CD4-positive, alpha-beta T cell treated with Interleukin-12 subunit alpha and Interleukin-12 subunit beta, for 1 hour (primary cell): ENCODE measurements at places on chromosomes 4 and X.

DNA sequence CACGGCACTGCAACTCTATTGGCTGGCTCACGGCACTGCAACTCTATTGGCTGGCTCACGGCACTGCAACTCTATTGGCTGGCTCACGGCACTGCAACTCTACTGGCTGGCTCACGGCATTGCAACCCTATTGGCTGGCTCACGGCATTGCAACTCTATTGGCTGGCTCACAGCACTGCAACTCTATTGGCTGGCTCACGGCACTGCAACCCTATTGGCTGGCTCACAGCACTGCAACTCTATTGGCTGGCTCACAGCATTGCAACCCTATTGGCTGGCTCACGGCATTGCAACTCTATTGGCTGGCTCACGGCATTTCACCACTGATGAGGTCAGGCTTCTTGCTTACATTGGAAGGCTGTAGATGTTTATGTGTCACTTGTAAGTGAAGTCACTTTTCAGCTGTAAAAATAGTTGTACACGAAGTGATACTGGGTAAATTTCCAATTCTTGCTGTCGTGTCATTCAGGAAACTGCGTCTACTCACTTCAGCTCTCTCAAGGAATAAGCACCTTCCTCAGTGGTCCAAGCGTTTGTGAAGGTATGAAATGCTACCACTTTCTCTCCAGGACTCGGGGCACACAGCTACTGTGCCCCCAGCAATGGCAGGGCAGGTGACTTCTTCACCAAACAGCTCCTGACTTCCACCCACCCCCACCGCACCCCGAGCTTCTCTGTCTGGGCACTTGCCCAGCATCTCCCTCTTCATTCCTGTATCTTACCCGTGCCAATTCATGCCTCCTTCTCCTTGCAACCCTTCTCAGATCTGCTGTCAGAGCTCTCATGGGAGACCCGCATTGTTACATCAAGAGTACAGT lies 141.3 kb downstream of the AFAP1 start:
- DNase-seq = no peak

DNA sequence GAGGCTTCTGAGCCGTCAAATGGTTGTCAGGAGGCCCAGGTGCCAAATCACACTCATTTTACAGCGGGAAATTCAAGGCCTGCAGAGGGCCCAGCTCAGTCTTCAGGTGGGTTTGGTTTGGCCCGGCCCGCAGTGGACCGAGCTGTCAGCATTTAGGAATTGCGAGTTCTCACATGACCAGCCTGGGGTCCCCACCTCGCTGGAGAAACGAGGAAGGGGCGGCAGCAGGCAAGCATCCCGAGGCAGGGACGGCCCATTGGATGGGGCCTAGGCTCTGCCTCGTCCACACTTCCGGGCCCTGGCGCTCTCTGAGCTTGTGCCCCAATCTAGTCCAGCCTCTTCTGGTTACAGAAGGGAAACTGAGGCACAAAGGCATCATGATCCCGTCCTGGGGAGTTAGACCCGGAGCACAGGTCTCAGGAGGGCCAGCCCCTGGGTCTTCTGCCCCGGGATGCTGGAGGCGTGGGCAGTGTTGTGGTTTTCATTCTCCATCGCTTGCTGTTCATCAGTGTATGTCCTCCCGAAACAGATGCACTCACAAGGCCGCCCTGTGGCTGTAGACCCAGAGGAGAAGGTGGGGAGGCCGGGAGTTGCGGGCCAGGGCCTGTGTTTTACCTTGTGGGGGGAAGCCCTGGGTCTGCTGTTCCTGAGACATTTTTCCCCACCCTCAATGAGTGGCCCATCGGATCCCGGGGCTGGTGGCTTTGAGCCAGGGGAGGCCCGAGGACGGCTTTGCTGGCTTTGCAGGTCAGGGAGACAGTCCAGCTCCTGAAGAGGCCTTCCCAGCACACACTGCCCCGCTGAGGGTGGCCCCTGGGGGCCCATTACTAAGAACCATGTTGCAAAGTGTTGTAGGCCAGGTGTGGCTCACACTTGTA lies 8.9 kb downstream of the PSAPL1 start:
- no peak for DNase-seq

- DNase-seq = no peak
Measured at GRCh38 chr4:5747738-5748375, 36.9 kb downstream of the EVC start.

DNA sequence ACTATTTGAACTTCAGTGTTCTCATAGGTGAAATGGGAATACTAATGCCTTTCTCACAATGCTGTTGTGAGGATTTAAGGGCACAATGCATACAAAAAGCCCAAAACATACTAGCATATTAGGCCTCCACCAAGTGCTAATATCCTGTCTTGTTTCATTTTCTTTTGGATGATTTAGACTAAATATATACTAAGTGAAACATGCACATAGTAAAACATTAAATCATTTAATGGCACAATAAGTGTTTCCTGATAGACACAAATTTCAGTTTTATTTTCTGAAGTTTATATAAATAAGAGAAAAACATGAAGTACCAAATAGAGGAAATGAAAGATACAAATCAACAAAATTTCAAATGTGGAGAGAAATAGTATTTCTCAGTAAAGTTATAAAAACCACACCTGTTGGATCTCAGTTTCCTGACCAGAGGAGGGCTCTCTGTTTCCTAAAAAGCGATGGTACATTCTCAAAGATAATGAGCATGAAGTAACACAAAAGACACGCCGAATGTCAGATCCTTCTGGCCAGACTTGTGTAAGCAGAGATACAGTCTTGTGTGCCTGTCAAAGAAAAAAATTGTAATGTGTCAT lies 25.1 kb downstream of the DDX60 start:
- DNase-seq = no peak

GRCh38 chrX:112991801-112992200 lies 151.2 kb upstream of the AMOT start:
- DNase-seq = no peak

DNA sequence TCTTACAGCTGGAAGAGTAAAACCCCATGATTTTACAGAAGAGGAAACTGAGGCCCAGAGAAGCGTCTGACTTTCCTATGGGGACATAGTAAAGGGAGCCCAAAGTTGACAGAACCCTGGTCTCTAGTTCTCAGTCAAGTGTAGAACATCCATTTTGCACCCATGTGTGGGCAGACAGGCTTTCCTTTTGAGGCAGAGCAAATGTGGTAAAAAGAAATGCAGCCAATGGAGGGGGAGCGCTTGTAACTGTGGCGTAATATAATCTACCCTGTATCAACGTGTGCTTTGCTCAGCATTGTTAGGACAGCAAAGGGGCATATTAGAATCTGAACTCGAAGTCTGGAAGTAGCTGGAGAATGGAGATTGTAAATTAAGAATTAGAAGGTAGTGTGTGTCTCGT lies 8.8 kb downstream of the MAMLD1 start:
- DNase-seq = no peak

GRCh38 chr4:83012200-83012686 lies 1.6 kb upstream of the LIN54 start:
- DNase-seq = no peak

DNA sequence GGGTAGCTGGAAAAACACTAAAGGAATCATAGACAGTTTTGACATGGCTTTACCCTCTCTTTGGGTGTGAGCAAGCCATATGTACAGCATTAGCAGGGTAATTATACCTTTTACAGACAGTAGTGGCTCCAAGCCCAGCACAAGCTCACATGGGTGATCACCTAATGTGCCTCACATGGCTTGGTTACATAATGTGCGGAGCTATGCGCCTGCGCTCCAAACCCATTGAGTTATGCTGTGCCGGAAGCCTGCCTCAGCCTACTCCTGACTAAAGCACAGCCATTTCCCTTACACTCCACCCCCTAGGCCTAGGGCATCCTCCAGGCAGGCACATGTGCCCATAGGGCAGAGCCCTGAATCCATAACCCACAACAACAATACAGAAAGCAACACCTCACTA lies 6.5 kb upstream of the TSPAN5 start:
- DNase-seq = no peak

- no peak for DNase-seq
Measured at GRCh38 chrX:71454222-71454621, 78.7 kb upstream of the OGT start.

DNA sequence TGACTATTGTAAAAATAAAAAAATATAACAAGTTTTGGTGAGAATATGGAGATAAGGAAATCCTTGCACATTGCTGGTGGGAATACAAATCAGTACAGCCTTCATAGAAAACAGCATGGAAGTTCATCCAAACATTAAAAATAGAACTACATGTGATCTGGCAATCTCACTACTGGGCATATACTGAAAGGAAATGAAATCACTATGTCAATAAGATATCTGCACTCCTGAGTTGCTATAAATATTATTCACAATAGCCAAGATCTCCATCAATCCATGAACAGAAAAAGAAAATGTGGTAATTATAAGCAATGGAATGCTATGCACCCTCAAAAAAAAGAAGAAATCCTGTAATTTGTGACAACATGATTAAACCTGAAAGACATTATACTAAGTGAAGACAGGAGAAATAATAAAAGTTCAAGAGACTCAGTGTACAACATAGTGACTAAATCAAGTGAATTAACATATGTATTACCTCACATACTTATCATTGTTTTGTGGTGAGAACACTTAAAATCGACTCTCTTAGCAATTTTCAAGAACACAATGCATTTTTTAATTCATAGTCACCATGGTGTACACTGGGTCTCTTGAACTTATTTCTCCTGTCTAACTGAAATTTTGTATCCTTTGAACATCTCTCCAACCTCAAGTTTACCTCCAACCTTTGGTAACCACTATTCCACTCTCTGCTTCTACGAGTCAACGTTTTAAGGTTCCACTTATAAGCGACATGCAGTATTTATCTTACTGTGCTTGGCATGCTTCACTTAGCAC lies 1703.7 kb upstream of the AGA start:
- DNase-seq = no peak

DNA sequence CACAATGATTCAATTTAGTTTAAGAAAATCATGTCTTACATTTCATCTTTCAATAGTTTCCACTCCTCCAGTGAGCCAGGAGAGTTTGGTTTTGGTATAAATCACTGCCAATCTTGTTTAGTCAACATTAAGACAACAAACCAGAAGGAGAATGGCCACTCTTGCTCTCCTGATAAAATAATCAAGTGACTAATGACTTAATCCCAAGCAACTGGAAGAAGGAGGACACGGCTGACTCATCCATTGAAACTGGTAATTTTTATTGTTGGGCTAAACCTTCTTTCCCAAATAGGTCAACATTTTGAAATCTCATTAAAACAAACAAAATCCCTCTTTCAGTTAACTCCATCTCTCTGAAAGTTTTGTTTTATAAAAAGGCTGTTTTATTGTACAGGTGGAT lies 230.2 kb downstream of the CLCN4 start:
- no peak for DNase-seq

DNA sequence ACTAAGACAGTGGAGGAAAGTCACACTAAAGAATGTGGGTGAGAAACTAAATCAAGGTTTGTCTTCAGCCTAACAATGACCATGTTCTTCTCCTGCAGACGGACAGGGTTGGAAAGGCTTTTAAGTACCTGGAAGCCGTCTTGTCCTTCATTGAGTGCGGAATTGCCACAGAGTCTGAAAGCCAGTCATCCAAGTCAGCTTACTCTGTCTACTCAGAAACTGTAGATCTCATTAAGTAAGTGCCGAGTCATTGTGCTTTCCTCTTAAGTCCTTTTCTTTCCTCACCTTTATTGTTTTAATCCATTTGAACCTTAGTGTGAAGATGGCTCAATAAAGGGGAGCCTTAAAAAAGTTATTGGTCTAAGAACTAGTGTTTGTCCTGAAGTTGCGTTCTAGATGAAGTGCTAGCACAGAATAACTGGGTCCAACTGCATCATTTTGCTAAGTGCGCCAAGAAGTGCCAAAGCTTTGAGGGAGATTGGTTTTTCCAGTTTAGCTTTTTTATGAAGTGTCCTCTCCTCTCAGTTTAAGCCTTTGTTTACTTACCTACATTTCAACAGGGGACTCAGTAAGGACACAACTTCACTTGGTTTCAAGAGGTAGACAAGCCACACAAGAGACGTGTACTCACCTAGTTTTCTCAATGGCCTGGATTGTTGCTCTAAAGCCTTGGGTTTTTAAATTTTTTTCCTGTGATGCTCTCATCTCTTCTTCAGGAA lies 89.3 kb downstream of the KLHL8 start:
- DNase-seq = no peak

- no peak for DNase-seq
Measured at GRCh38 chr4:36168127-36168878, 76.0 kb downstream of the ARAP2 start.

DNA sequence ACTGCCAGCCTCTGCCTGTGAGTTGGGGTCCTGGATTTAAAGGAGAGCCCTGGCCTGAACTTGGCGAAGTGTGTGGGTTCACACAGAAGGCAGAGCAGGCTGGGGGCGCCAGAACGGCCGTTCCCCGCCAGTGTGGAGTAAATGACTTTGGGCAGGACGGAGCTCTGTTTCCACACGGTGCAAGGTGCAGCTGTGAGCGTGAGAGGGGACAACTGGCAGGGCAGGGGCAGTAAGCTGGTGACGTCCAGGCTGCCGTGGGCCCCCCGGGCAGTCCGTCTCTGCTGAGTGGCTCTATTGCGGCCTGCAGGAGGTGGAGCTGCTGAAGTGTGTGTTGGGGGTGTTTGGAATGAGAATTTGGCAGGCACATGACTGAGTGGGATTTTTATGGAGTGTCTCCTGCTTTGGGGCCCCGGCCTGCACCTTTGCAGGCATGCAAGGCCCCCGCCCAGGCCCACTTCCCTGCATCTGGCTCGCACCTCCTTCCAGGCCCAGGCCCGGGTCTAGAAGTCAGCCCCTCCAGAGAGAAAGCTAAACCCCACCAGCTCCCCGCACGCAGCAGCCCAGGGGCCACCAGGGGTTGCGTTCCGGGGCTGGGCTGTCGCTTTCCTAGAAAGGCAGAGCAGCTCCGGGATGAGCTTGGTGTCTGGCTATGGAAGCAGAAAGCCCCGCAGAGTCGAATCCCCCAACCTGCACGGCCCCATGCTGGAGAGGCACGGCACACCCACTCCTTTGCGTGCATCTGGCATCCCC lies 62.2 kb upstream of the GRPEL1 start:
- DNase-seq = no peak

GRCh38 chr4:152957437-152958171 lies 21.5 kb downstream of the FHDC1 start:
- DNase-seq = no peak

GRCh38 chr4:2252530-2253091 lies 9.3 kb downstream of the MXD4 start:
- DNase-seq = no peak

DNA sequence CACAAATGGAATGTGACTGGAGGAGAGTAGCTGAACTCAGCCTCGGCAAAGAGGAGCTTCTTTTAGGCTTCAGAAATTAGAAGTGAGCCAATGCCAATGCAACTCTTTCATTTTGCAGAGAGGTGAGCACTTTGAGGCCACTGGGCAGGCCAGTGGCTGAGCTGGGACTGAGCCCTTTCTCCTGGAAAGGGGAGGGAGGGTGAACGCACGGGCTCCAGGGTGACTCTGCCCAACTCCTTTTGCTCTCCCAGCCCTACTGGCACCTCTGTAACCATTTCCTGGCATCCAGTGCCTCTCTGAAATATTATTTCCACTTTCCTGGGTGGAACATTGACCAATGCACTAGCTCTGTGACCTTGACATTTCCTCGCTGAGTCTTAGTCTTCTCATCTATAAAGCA lies 88.1 kb downstream of the SLC2A9 start:
- no peak for DNase-seq

DNA sequence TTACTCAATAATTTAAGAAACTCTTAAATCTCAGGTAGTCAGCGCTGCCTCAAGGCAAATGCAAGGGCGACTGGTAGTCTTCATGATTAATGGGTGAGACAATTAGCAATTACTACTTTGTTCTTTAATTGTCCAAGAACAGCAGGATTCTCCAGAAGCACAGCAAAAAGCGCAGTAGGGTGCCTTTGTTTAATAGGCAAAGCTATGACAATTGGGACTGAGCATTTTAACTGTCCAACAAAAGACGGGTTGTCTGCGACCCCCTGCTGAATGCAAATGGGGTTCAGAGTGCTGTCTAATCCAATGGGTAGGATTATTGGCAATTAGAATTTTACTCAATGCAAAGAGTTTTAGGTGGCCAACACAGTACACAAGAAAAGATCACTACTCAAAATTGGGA lies 286.1 kb downstream of the CHIC1 start:
- no peak for DNase-seq
